Esophagus mucosa (tissue), 1 donor: ENCODE measurements at places on chromosomes 11 and 22. TPM values are rescaled to one million over a fixed set of nuclear protein-coding genes. Genes with fewer than 3 reads are reported as not detected.

DNA sequence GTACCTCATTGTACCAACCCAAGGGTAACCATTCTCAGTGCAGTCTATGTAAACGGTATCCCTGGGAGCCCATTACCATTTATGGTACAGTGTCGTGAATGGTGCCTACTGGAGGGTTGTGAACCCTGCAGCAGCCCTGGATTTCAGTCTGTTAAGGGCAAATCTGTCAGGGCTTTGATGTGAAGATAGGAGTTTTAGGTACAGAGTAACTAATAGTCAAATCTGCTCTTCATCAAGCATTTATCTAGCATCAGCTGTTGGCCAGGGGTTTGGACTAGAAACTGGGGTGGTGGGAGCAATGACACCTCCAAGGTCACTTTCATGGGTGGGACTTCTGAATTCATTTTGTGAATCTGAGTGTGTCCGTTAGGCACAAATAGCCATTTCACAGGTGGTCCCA is 50.6 kb upstream of the RFPL3 start:
- ATAC-seq: no peak

Gene JAML
- 2.7 TPM for total RNA-seq

Gene SPON1
- total RNA-seq: 3.1 TPM

DNA sequence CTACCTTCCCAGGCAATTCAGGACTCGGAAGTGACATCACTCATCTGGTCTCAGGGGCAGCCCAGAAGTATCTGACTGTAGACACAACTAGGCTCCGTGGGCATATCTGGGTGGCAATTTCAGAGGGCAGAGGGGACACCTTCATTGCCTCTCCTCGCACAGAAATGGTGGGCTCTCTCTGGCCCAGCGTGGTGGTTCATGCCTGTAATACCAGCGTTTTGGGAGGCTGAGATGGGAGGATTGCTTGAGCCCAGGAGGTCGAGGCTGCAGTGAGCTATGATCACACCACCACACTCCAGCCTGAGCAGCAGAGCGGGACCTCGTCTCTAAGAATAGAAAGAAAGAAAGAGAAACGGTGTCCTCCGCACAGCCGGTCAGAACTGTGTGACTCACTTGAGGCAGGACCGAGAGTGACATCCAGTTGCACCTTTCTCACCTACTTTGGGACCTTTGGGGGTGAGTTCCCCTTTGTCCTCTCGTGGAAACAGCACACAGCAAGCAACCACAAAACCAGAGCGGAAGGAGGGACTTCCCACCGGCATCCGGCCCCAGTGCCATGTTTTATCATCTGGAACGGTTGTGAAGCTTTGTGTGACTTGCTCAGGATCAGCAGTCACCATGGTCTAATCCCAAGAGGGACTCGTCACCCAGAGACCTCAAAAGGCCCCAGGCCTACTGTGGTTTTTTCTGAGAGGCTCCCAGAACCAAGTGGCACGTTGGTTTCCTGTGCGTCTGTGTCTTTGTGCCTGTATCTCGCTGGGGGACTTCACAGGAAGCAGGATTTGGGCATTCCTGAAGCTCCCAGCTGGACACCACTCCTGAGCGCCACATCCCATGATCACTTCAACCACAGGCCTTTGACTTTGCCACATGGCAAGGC is 38.4 kb upstream of the EMID1 start:
- peak; percentile 41 for ATAC-seq

DNA sequence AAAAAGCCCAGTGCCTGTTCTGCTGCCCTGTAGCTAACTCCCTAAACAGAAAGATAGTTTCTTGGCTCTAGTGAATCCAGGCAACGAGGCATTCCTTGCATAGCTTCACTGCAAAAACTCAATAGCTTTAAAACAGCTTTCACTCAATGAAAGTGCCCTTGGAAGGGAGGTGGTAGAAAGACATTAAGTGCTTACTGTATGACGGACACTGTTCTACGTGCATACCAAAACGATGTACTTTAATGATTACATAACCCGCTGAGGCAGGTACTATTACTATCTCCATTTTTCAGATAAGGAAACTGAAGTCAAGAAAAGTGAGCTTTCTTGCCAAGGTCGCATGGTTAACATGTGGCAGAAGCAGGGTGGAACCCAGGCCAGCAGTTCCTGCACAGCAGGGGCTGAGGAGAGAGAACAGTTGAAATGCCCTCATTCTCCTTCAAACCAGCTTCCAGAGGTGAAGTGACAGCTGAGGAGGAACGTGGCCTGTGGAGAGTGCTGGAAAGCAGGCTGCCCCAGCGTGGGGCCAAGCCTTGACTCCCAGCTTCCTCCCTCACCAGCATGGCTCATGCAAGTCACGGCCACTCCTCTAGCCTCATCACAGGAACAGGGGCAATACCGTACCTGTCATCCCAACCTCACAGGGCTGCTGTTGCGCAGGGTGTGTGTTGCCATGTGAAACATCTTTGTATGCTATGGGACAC is 227.5 kb upstream of the NARS2 start:
- ATAC-seq: peak; percentile 44

GRCh38 chr11:68328374-68329091 is 16.1 kb downstream of the LRP5 start:
- peak; percentile 27 for ATAC-seq

- no peak for ATAC-seq
Measured at GRCh38 chr11:102168481-102168880, 58.2 kb downstream of the YAP1 start.

DNA sequence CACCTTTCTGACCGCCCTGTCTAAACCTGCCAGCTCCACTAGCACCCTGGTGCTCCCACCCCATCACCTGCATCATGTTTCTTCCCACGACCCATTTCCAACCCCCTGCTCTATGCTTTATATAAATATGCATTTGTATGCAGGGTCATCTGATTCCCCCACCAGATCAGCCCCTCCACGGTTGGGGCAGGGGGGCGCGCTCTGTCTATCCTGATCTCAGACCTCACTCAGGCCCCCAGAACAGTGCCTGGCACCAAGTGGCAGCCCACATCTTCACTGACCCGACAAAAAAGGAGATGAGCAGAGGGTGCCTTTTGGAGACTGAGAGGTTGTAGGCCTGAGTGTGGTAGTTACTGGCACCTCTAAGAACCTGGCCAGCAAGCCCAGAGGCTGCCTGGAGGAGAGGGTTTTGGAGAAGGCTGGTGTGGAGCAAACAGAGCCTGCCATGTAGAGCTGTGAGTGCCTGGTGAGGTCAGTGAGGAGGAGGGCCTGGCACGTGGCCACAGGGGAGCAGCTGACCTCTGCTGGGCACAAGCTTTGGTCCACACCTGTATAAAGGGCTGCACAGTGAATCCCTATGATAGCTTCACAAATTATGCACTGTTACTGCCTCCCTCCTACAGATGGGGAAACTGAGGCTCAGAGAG is 86.3 kb upstream of the RTL6 start:
- ATAC-seq: no peak

- ATAC-seq: no peak
Measured at GRCh38 chr11:113906038-113906437, 1.4 kb downstream of the HTR3B start.

- no peak for ATAC-seq
Measured at GRCh38 chr11:70434813-70435278, 36.5 kb downstream of the CTTN start.

- ATAC-seq: peak; percentile 81
Measured at GRCh38 chr11:118111019-118111743, 24.4 kb upstream of the SMIM35 start.

DNA sequence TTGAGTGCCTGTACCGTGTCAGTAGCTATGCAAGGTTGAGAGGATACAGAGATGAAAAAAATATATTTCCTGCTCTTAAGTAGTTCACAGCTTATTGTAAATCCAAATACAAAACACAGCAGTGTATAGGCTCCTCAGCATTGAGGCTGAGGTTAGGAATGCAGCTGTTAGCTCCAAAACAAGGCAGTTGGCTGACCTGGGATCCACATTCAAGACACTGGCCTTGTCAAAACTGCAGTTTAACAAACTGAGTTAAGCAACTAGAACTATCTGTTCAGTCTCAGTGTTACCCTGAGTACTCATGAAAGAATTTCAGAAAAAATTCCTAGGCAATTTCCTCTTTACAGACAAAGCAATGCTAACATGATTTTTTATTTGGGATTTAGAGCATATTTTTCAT is 42.8 kb downstream of the REXO2 start:
- ATAC-seq: peak; percentile 50

GRCh38 chr11:34068111-34068510 is 16.6 kb downstream of the CAPRIN1 start:
- peak; percentile 54 for ATAC-seq

DNA sequence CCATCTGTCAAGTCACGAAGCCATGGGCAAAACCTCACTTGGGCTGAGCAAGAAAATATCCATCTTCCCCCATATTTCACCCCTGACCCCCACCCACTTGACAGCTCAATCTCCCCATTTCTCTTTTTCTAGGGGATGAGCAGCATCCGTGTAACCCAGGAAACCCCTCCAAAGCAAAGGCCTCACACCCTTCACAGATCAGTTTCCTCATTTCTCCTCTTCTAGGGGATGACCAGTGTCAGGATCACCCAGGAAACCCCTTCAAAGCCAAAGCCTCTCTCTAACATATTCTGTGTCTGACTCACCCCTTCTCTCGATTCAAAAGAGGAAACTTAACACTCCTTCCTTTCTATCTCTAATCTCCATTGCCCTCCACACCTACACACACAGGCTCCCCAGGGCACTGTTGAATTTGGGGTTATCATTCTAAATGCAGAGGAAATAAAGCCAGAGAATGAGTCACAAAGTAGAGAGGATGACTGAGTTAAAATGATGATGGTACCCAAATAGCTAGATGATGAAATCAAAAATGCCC is 439.7 kb downstream of the BUD13 start:
- no peak for ATAC-seq

GRCh38 chr11:70574725-70575347 is 176.5 kb downstream of the CTTN start:
- ATAC-seq: no peak

Gene ELFN2
- total RNA-seq: not detected

Gene PAAF1
- total RNA-seq: 9.8 TPM
